Right forelimb (tissue), 1 donor: ENCODE measurements at places on chromosomes 12 and 14.

DNA sequence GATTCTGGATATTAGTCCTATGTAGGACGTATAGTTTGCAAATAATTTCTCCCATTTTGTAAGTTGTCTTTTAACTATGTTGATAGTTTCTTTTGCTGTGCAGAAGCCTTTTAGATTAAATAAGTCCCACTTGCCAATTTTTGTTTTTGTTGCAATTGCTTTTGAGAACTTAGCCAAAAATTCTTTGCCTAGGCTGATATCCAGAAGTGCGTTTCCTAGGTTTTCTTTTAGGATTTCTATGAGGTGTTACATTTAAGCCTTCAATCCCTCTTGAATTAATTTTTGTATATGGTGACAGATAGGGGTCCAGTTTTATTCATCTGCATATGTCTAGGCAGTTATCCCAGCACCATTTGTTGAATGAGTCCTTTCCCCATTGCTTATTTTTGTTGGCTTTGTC lies 264.4 kb upstream of the OR4E1 start:
- no peak for DNase-seq

GRCh38 chr12:2653461-2653965 lies 141.3 kb upstream of the FKBP4 start:
- no peak for DNase-seq

DNA sequence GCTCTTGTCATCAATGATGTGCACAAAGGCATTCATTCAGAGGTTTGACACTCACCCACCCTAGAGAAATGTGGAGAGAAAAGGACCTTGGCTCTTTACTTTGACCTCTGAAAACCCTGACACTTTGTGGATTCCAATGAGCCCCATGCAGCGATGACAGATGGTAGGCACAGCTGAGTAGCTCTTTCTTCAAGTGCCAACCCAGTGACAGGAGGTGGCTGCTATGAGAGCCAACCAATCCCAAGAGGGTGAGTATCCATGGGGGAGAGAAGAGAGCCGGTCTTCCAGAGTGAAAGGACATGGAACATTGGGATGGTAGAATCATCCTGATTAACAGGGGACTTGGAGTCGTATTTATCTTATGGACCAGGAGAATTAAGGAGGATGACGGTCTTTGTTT lies 17.8 kb downstream of the SLC8A3 start:
- DNase-seq, result no peak

DNA sequence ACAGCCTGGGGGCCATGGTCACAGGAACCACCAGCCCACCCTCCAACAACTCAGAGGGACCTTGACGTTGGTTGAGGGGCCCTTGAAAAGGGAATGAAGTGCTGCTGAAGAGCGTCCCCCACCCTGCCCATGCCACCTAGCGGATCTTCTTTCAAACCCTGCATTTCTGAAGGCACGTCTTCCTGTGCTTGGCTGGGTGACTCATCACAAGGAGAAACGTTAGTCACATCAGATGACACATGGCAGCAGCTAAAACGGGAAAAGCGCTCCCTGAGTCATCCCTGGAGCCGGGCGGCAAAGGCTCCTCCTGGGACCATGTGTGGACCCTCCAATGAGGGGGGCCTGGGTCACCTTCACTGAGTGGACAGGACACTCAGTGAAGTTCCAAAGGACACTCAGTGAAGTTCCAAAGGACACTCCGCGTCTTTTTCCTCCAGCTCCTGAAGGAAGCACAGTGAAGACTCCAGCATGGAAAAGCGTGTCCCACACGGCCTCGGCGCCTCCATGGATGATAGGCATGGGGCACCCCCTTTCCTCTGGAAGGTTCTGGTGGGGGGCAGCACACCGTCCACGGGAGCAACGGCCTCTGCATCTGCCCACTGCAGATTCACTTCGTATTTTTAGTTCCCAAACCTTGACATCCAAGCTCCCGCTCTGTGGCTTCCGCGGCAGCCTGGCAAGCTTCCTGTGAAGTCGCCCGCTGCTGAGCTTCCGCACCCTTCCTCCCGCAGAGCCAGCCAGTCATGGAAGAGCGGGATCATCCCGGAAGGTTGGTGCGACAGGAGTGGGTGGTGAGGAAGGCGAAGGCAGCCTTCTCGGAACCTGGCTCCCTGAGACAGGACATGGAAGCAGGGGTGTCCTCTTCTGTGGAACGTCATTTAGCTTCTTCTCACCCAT lies 383.4 kb downstream of the VRK1 start:
- DNase-seq, result no peak

- DNase-seq, result no peak
Measured at GRCh38 chr12:29164477-29165393, 15.7 kb downstream of the FAR2 start.

- DNase-seq, result no peak
Measured at GRCh38 chr14:67646131-67646530, 26.4 kb downstream of the ARG2 start.

DNA sequence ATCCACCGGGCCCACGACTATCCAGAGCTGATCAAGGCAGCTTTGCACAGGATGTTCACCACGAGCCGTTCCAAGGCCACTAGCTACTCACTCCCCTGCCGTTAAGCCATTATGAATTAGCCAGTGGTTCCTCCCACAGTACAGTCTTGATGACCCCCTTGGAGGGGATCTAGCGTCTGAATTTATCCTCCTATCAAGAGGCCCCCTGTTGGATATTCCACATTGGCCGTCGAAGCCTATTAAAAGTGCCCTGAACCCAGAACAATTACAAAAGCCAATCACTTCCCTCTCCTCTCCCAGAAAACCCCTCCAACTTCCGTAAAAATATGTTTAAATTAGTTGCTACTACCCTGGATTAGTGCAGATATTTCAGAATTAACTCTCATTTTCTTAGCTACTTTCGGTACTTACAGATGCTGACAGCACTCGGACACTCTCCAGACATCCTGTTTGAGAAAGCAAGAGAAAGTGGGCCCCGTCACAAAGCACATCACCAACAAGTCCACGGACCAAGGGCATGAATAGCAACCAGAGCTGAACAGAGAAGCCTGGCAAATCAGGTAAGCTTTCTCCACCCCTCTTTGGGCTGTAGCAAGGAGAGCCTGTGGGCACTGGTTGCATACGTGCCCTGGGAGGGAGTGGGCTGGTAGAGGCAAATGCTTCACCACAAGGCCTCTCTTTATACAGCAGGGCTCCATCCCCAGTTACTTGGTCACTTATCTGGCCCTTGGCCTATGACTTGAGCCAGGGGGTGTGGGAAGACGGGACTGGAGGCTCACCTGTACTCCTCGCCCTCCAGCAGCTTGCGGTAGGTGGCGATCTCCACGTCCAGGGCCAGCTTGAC lies 5.3 kb downstream of the KRT3 start:
- no peak for DNase-seq

GRCh38 chr12:48988030-48988649 lies 10.0 kb downstream of the WNT1 start:
- no peak for DNase-seq

DNA sequence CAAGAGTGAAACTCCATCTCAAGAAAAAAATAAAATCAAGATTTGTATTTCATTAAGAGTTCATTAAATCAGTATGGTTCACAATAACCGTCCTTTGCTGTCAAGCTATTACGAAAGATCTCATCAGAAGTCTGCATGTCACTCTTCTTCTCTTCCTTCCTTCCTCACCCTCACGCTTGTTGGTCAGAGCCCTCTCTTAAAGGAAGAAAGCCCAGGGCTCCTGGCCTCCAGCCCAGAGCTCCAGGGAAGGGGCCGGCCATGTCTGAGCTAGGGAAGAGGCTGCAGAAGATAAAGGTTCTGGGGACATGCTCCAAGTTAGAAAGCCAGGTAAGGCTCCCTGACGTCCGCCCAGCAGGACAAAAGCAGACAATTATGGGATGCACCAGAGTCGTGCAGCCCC lies 43.1 kb upstream of the DLK1 start:
- DNase-seq, result no peak

DNA sequence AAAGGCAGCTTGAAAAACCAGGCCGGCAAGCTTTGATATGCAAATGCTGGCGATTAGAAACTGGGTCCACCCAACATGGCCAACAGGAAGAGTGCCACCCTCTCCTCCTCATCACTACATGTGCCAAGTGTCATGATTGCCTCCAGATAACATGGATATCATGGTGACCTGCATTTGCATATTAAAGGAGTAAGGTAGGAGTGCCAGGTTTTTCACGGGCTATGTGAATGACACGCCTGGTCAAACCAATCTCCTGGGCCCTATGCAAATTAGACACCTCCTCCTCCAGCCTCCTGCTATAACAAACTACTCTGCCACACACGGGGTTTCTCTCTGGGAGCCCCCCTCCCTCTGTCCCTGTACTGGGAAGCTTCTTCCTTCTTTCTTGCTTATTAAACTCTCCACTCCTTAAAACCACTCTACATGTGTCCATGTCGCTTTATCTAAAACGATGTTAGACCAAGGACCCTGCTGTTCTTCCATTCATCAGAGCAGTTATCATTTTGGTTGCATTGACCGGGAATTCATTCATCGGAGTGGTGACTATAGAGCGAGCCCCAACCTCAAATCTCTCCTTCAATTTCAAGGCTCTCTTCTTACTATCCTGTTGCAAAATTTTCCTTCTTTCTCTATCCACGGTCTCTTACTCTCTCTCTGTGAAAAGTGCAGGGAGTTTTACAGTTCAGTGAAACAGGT lies 27.5 kb downstream of the APOBEC1 start:
- DNase-seq, result no peak

DNA sequence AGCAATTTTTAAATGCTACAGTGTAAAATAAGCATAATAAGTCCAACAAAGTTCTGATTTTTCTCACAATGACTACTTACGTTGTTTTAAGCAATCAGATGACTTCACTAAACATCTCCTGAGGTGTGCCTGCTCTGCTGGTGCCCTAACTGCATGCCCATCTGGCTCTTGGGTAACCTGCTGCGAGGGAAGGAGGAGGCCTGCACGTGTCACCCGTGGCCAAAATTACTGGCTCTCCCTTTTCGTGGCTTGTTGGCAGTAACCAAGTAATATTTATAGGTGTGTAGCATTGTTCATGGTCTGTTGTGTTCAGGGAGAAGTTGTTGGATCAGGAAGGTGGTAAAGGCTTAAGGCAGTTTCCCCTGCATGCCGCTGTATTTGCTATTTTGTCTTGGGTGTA lies 6.3 kb upstream of the NFKBIA start:
- DNase-seq, result no peak

- no peak for DNase-seq
Measured at GRCh38 chr12:94169966-94170689, 21.8 kb downstream of the PLXNC1 start.

DNA sequence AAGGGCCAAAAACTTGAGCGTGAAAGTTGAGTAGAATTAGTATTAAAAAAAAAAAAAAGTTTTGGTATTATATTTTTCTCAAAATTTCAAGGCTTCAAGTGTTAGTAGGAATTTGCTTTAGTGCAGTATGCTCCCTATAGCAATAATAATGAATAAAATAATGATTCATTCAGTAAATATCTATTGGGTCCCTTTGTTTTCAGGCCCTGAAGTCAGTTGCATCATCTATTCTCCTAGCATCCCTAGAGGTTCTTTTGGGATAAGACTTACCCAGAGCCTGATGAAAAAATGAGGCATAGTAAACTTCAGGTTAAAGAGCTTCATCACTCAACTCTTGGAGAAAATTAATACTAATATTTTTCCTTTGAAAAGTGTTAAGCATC lies 1.1 kb downstream of the KMT5A start:
- no peak for DNase-seq

DNA sequence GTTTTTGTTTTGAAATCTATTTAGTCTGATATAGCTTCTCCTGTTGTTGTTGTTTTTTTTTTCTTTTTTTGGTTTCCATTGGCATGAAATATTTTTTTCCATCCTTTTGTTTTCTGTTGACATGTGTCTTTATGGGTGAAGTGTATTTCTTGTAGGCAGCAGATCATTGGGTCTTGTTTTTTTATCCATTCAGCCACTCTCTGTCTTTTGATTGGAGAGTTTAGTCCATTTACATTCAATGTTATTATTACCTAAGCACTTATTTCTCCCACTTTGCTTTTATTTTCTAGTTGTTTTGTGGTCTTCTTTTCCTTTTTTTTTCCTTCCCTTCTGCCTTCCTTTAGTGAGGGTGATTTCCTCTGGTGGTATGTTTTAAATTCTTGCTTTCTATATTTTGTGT lies 193.6 kb upstream of the TMEM260 start:
- no peak for DNase-seq

- no peak for DNase-seq
Measured at GRCh38 chr12:38154096-38155019, 162.2 kb upstream of the ALG10B start.

DNA sequence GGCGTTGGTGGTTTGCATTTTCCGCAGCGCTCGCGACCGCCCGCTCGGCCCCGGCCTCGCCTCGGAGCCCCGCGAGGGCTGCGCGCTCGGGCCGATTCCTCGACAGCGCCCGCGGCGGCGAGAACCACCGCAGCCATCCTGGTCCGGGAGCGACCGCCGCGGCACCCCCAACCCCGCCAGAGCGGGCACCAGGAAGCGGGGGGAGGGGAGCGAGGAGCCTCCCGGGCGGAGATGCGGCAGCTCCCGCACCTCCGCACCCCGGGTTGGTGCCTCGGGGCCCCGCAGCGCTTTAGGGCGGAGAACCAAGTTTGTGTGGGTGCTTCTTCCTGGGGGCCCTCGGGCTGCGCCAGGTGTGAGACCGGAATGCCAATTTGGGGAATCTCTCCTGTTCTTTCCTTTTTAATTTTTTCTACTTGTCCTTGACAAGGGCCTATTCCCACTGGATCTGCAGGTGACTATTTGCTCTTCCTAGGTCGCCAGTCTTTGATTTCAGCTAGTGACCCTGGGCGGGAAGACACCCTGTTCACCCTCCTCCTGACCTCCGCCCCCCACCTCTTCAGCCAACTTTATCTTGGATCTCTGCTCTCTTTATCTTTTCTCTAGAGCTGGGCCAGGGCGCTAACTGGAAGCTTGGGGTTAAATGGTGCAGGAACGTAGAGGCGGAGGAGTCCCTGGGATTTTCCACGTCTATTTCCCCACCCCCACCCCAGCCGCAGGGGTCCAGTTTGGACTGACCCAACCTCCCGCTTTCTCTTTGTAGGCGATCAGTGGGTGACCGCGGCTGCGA lies at the start of gene SOCS2:
TSS of gene SOCS2 (plus strand) at position 751 of the 787 bp plus-strand sequence. CDS start 223 bp downstream, outside the sequence.
- DNase-seq, result peak; percentile 61

DNA sequence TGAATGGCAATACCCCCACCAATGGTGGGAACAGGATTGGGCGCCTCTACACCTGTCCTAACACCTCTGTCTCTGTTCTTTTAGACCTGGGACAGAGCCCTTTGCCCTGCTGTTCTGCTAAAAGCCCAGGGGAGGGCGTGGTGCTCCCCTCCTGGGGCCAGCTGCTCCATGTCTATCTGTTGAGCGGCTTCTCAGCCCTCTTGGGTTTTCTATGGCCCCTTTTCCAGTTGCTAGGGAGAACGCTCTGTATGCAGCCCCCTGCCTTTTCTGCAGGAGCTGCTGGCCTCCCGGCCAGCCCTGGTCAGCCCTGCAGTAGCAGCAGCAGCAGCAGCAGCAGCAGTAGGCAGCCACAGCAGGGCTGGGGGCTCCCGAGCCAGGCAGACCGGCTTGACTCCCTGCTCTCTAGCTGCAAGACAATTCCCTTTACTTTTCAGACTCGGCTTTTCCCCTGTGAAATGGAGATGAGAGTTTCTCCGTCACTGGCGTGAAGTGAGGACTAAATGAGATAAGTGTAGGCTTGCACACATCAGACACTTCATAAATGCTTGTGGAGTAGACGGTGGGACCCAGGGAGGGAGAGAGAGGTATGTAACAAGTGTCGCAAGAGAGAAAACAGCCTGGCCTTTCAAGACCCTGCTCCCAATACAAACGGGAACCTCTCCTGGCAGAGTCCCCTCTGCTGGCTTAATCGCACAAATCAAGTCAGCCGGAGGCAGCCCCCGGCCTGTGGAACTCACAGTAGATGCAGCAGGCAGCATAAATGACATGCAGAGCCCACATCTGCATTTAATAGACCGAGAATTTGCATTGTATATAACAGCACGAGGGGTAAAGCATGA lies 1.0 kb downstream of the RTL1 start:
- peak; percentile 43 for DNase-seq
